Activated effector memory CD4-positive, alpha-beta T cell treated with Interleukin-2 at 50 U/mL for 16 hours (primary cell): ENCODE measurements at places on chromosomes 6 and 20.
A peak's percentile ranks its signal among the peaks of the same experiment; 100 is the strongest.

GRCh38 chr6:141938664-141939063 lies 194.1 kb upstream of the GJE1 start:
- no peak for DNase-seq

DNA sequence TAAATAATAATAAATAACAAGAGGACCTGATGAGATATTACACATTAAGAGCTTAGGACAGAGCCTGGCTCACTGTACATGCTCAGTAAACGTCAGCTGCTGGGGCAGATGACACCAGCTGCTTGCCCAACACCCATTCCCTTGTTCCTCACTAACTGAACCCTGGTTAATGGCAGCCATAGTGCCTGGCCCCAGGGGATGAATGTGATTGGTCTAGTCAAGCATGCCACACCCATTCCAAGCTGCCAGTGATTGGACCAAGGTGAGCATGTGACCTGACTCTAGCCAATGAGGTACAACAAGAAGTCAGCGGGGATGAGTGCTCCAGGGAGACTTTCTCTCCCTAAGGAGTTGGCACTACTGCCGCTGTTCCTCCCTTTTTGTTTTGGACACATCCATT lies 85.1 kb upstream of the PTPN1 start:
- no peak for DNase-seq

- no peak for DNase-seq
Measured at GRCh38 chr6:165662041-165662748, 846 bp downstream of the PDE10A start.

DNA sequence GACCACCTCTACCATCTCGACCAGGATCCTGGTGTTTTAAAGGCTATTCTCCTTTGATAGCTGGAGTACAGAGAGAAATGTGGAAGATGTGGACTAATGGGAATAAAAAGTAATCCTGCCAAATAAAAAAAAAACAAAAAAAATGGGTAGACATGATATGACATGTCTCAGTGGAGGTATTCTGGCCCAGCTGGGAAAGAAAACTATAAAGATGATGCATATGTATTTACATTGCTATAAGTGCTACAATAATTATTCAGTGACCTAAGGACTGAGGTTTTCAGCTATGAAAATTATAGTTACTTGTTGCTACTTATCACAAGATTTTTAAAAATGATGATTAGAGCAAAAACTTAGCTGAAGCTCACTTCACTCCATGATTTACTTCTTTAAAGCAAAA lies 101.1 kb downstream of the SIM1 start:
- no peak for DNase-seq

DNA sequence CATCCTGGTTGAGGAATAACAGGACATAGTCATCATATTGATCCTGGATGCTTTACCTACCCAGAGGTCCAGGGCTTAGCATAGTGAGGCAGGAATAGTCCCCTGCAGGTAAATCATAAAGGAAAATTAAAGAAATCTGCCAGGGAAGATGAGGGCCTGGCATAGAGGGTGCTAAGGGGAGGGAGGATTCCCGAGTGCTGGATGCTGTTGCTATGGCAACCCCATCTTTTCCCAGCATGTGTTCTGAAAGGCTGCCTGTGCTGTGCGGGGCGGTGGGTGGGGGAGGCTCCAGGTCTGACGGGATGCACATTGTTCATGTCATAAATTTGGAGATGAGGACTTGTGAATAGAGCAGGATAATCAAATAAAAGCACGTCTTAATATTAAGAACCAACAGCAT lies 212.6 kb upstream of the PCSK2 start:
- DNase-seq: no peak

- no peak for DNase-seq
Measured at GRCh38 chr6:38708496-38708895, 5.6 kb upstream of the GLO1 start.

DNA sequence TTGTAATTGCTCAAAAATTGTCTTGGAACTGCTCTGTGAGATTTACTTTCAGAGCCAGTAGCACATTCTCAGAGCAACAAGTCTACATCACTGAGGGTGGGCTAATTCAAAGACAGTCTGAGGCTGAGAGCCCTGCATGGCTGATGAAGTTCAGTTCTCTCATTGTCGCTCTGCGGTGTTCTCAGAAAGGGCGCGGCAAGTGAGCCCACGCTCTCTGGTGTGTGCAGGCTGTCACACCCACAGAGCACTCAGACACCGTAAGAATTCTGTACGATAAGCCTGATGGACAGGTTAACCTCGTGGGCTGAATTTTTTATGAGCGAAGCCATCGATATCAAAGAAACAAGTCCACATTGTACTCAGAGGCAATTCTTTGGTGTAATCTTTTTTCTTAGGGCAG lies 557.8 kb downstream of the HACE1 start:
- DNase-seq: no peak

- DNase-seq: peak; percentile 18
Measured at GRCh38 chr6:14270925-14271788, 153.6 kb downstream of the CD83 start.

GRCh38 chr6:107727096-107727757 lies 96.9 kb downstream of the SCML4 start:
- no peak for DNase-seq

GRCh38 chr20:31717478-31718201 lies 5.0 kb downstream of the BCL2L1 start:
- DNase-seq: no peak

DNA sequence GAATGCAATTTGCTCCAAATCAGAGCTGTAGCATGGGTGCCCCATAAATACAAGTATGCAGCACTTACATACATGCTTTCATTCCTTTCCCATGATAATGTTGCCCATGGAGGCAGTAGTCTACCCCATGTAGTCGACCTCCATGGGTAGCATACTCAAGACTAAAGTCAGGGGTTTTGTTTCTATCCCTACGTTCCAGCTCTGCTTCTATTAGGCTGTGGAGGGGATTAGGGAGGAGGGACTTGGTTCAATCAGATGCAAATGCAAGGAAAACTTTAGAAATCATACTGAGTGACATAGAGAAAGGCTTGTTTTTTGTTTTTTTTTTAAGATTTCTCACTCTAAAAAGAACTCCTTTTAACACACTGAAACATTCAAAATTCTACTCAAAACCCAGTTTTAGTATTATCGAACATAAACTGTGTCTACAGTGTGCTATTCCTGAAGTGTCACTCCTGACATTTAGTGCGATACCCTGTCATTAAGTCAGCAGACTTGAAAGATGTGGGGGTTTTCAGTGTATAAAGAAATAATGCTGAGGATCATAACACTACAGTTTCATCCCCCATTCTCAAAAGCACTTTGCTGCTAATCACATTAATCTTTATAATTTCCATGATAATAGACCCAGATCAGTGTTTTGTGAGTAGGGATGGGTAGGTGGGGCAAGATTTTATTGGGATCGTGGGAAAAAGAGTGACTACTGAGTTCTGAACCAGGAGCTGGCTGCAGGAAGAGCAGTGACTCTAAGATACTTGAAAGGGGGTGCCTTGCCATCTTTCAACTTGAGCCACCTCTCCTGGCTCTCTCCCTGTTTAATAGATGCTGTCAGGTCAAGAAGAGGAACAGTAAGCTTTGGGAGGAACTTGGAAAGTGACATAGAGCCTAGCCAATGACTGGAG lies 40.4 kb upstream of the SCML4 start:
- no peak for DNase-seq

DNA sequence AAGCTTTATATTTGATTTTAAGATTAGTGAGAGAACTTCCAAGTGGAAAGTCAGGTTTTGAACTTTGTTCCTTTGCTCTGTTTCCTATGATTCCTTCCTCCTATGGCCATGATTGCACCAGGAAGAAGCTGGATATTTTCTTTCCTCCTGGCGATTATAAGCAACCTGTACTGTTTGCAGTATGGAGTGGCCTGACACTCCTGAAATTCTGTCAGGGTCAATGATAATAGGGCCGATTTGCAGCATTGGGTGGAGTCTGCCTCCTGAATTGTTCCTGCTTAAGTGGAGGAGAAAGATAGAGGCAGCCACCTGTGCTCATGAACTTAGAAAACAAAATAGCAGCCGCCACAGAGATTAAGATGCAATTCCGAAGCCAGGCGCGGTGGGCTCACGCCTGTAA lies 9.8 kb upstream of the FAM217A start:
- DNase-seq: no peak

GRCh38 chr6:170444056-170444591 lies 109.0 kb downstream of the PSMB1 start:
- DNase-seq: no peak

DNA sequence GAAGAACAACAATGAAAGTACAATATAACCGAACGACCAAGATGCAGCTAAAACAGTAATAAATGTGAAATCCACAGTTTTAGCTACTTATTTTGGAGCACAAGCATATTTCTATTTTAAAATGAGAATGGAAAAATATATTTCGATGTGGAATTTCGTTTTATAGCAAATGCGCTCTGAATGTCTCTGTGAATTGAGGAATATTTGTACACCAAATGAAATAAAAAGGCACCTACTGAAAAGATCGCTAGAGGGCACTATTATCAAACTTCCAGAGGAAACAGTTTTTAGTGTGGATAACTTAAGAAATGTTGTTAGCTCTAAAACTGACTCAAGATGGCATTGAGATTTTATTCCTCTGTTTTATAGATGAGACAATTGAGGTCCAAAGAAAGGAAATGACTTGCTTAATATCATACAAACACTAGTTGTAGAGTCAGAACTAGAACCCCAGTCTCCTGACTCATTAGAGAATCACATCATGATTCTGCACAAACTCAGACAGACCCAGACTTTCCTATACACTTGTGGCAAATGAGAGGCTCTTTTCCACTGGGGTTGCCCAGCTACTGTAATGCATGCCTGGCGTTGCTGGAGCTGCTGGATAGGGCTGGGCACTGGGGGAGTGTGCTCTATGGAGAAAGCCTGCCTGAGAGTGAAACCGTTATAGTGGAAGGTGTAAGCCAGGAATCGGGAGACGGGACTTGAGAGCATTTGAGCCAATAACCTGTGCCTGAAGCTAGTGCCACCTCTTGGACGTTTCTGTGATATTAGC lies 51.9 kb downstream of the GCLC start:
- DNase-seq: no peak

GRCh38 chr6:168619560-168620314 lies 178.8 kb downstream of the SMOC2 start:
- no peak for DNase-seq

DNA sequence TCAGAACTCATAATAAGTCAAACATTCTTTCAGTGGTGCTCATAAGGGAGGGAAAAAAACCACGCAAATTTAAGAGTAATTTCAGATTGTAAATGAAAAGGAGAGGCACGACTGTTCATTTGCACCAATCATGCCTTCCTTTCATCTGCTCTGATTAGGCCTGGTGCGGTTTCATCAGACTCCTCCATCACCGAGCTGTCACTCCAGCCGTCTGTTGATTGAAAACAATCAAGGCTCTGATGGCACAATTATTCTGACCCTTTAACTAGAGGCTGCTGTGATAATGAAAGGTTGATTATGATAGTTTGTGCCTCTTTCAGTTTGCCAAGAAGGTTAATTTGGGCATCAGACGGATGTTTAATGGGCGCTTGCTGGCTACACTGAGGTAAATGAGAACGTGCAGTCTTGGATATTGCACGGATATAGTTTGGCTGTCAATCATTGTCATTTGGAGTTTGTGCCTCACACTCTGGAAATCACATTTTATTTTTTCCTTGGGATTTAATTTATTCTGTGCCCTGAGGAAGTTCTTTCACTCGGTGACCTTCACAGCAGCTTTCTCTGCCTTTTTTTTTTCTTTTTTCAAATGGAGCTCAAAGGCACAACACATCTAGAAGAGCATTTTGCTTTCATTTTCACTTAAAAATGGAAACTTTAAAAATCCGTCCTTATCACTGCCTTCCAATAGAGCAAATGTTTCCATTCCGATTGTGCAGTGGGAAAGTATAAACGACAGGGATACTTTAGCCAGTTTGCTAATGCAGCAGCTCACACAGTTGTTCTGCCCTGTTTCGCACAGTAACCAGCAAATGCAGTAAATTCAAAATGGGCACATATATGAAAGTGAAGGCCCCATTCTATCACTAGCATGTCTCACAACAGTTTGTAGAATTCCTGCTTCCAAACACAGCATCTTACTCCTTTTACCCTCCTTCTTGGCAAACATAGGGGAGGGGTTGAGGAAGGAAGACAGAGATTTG lies 172.8 kb downstream of the KLHL32 start:
- no peak for DNase-seq

GRCh38 chr20:62942456-62942855 lies 4.5 kb downstream of the GID8 start:
- DNase-seq: no peak

DNA sequence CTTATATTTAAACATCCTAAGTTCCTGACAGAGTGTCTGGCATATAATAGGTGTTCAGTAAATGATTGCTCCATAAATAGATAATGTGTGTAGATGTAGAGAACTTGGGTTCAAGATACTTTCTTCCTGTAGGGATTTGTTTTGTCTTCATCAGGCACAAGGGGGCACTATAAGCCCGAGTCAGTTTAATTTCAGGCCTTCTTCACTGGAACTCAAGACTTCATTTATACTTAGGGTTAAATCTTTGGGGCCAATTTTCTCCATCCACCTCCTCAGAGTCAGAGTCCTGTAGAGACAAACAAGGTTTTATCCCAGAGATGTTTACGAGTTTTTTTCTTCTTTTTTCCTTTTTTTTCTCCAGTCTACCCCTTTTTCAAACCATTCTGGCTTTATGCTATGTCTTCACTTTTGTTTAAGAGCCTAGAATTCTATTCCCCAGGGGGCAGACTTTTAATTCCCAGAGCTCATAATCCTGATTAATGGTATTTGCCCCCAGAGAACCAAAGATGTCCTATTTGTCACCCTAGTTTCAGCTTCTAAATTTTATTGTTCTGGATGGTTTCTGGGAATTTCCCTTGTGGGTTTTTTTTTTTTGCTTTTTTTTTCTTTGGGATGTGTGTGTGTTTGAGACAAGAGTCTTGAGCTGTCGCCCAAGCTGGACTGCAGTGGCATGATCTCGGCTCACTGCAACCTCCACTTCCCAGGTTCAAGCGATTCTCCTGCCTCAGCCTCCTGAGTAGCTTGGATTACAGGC lies 88.4 kb downstream of the HFE start:
- no peak for DNase-seq

DNA sequence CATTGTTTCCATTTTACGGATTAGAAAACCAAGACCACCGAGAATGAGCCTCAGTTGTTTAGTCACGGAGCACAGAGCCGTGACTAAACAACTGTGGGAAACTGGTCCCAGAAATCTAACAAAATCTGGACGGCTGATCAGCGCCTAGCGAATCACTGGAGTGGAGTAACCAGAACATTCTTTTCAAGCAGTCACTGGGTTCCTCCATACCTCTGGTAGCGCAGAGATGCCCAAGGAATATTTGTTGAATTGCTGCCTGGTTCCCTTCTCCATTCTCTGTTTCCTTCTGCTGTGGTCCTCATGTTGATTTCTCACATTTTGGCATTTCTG lies 62.0 kb downstream of the GPX5 start:
- DNase-seq: no peak

DNA sequence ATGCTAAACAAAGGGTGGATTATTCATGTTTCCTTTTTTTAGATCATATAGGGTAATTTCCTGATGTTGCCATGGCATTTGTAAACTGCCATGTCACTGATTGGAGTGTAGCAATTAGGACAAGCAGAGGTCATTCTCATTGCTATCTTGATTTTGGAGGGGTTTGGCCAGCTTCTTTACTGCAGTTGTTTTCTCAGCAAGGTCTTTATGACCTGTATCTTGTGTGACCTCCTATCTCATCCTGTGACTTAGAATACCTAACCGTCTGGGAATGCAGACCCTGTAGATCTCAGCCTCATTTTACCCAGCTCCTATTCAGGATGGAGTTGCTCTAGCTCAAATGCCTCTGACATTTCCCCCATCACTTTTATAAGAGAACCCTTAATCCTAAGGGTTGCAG lies 53.6 kb downstream of the CDS2 start:
- DNase-seq: no peak

- DNase-seq: no peak
Measured at GRCh38 chr6:147218797-147219196, 14.6 kb downstream of the STXBP5 start.

GRCh38 chr20:35317416-35318210 lies 25.4 kb upstream of the FAM83C start:
- no peak for DNase-seq
